ENCODE measurements at places on chromosomes 12 and 14. TPM values are rescaled to one million over a fixed set of nuclear protein-coding genes. Genes with fewer than 3 reads are reported as not detected.

Gene APAF1
- total RNA-seq = 10.2 TPM

- no peak for DNase-seq
These were observed 4.4 kb upstream of the CEBPE start for GRCh38 chr14:23123419-23123818.

- no peak for DNase-seq
These were observed 14.0 kb upstream of the KLRD1 start for GRCh38 chr12:10293570-10294227.

DNA sequence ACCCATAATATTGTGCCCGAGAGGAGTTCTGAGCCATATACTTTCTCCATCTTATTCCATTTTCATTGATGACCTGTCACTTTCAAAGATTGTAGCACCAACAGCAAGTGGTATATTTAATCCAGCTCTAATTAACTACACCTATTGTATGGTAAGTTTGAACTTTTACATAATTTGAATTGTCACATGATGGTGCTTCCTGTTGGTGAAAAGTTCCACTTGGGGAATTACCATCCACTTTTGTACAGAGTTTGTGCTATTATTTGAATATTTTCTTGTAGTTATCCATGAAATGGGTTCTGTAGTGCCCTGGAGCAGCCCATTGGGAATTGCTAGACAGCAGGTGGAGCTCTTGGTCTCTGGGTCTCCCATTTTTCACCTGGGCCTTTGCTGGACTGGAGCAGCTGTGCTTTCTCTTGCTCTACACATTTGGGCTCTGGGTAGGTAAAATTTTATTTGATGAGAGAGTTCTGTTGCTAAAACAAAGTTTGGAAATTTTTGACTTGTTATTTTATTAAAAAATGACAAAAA, 3.0 kb downstream of the SMCO3 start:
- no peak for DNase-seq

- DNase-seq = no peak
These were observed 80.6 kb upstream of the GSC start for GRCh38 chr14:94850309-94851211.

GRCh38 chr14:58788655-58789503, 151.1 kb downstream of the DACT1 start:
- no peak for DNase-seq

DNA sequence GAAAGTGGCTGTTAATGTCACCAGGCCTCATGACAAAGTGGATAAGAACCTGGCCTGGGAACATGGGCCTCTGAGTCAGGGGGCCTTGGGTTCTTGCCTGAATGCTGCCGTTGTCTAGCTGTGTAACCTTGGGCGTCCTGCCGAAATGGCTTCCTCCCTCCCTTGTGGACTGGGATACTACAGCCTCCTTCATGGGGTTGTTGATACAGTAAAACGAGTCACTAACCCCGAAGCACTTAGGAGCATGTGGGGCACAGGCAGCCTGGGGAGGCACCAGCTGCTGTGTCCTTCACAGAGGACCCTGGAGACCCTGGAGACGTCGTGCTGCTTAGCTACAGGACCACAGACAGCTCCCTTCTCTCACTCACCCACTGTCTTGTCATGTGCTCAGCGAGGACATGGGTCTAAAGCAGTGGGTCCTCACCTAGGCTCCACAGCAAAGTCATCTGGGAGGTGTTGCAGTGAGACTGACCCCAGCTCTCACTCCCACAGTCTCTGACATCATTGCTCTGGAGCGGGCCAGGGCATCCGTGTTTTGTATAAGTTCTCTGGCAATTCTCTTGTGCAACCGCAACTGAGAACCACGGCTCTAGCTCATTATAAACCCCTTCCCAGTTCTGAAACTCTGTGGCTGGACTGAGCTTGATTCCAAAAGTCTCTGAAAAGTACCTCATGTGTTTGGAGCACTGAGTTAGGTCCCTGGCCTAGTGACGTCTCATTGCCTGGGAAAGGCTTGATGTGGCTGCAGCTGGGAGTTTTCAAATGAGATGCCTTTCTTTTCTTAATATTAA, 42.1 kb downstream of the SERPINA3 start:
- no peak for DNase-seq

- DNase-seq = peak; percentile 87
These were observed at the start of gene BLTP3B for GRCh38 chr12:100142851-100143559. Gene BLTP3B (minus strand): TSS chr12:100142874. CDS start chr12:100142635, 239 bp downstream.

Measured in hematopoietic multipotent progenitor cell (in vitro differentiated cells).